NCI-H82 (cell line): ENCODE measurements at places on chromosomes 3 and 15.

- DNase-seq: no peak
These were observed 1178.7 kb upstream of the GBE1 start for GRCh38 chr3:82940124-82940523.

DNA sequence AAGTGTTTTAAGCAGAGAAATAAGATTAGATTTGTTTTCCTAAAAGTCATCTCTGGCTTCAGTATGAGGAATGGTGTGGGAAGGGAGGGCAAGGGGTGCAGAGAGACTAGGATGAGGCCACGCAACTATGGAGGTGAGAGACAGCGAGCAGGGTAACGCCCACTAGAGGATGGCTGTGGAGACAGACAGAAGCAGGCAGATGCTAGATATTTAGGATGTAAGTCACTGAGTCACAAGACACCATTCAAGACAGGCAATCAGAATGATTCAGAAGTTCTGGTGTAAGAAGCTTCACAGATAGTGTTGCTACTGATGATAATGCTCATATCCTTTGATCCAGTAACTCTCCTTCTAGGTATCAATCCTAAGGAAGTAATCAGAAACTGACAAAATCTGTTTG is 19.1 kb downstream of the HSPBAP1 start:
- DNase-seq: no peak

GRCh38 chr3:61631108-61631769 is 69.9 kb downstream of the PTPRG start:
- no peak for DNase-seq

DNA sequence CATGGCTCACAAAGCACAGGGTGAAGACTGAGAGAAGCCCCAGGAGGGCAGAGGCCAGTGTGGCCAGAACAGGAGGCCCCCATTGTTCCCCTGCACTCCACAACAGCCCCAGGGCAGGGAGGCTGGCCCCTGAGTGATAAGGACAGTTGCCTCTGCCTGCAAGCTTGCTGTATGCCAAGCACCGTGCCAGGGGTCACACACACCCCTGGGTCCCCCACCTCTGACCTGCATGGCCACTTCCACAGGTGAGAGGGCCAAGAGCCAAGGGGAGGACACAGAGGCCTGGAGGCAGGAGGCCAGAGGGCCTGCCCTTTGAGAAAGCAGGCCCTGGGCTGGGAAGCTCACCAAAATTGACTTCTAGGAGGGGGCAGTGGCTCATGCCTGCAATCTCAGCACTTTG is 23.7 kb downstream of the ATRIP start:
- DNase-seq: no peak

- no peak for DNase-seq
These were observed 61.6 kb upstream of the RYK start for GRCh38 chr3:134312072-134312872.

DNA sequence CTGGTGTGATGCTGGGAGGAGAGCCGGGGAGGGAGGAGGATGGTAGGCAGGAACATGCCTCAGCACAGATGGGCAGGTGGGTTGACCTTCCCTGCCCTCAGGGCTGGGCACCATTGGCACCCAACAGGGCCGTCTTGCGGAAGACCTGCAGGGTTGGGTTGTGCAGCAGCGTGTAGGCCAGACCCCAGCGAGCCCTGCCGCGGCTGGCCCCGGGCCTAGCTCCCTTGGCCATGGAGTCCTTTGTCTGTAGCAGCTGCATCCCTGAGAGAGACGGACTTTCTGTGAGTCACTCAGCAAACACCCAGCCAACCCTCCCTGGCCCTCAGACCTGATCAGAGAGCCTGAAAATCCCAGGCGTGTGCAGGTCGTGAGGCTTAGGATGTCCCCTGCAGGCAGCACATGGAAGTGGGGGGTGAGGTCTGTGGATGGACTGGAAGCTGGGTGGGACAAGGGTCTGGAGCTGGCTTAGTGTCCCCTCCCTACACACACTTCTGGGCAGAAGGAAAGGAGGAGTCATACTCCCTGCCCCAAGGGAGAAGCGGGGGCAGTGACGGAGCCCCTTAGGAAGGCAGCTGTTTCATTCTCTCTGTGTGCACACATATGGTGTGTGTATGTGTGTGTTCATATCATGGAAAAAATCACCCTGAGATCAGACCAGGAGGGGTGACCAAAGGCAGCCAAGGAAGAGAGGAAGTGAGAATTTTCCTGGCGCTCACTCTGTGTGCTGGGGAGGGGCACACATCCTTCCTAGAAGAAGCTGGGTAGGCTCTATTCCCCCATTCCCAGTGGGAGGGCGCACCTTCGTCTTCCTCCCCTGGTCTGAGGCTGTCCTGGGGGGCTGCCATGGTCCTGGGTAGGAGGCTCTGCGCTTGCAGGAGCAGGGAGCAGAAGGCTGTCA is 6.7 kb downstream of the ISLR start:
- peak; percentile 39 for DNase-seq

- no peak for DNase-seq
These were observed 196.8 kb downstream of the GABRG3 start for GRCh38 chr15:27167738-27168137.

GRCh38 chr3:129312671-129313414 is 34.2 kb downstream of the HMCES start:
- peak; percentile 62 for DNase-seq

GRCh38 chr3:7874116-7874515 is 627.5 kb upstream of the LMCD1 start:
- no peak for DNase-seq
